ENCODE measurements at places on chromosomes 2 and 18. TPM values are rescaled to one million over a fixed set of nuclear protein-coding genes. Genes with fewer than 3 reads are reported as not detected.

Gene RNF144A
- total RNA-seq, result 9.0 TPM

DNA sequence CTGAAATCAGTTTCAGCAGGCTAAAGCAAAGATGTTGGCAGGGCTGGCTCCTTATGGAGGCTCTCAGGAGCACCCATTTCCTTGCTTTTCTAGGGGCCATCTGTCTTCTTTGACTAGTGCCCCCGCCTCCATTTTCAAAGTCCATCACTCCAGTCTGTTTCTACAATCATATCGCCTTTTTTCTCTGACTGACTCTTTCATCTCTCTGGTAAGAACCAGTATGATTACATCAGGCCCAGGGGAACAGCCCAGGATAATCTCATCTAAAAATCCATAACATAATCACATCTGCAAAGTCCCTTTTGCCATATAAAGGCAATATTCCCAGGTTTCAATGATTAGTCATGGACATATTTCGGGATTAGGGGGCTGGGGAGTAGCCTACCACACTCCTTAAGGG is 57.0 kb downstream of the CUL3 start:
- H3K36me3 ChIP-seq, result peaks cover 16% of the 10 kb centered on the region
- H3K27me3 ChIP-seq, result no peaks in the 10 kb centered on the region
- peak overlapping the region; percentile 6 for H3K4me3 ChIP-seq
- peaks cover 57% of the 10 kb centered on the region for H3K4me1 ChIP-seq
- DNase-seq, result no peak

Gene LYG2
- total RNA-seq, result not detected

DNA sequence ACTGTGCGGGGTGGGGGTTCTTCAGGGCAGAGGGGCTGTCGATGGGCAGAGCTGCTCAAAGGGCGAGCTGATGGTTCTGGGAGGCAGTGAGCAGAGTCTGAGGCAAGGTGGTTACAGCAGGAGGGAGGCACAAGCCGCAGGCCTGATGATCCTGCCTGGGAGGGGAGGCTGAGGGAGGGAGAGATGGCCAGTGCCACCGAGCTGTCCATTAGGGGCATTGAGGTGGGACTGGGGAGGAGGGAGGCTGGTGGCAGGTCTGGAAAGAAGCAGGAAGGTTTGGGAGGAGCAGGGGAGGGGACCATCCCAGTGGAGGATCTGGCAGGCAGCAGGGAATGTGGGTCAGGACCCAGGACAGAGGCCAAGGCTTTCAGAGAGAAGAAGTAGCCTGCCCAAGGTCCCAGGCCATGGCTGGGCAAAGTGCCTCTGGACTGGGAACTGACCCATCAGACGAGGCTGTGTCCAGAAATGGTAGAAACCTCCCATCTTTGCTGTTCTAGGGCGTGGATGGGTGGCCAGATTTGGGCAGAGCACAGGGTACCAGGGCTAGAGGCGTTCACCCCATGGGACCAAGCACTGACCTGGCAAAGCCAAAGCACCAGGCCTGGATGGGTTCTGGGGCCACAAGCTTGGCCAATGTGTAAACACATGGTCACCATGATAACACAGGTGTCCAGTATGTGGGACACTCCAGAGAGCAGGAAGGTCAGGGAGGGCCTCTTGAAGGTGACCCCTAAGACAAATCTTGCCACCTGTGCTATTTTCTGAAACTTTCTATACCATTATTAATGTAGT is 55.5 kb downstream of the INHBB start:
- H3K27me3 ChIP-seq, result no peaks in the 10 kb centered on the region
- H3K36me3 ChIP-seq, result no peaks in the 10 kb centered on the region
- H3K4me3 ChIP-seq, result no peak overlapping the region

- peaks cover 10% of the 10 kb centered on the region for H3K36me3 ChIP-seq
- DNase-seq, result no peak
- H3K4me3 ChIP-seq, result no peak overlapping the region
- H3K4me1 ChIP-seq, result peaks cover 15% of the 10 kb centered on the region
- no peaks in the 10 kb centered on the region for H3K27me3 ChIP-seq
- no peak overlapping the region for H3K27ac ChIP-seq
Measured at GRCh38 chr2:212928681-212929080, 222.7 kb downstream of the IKZF2 start.

DNA sequence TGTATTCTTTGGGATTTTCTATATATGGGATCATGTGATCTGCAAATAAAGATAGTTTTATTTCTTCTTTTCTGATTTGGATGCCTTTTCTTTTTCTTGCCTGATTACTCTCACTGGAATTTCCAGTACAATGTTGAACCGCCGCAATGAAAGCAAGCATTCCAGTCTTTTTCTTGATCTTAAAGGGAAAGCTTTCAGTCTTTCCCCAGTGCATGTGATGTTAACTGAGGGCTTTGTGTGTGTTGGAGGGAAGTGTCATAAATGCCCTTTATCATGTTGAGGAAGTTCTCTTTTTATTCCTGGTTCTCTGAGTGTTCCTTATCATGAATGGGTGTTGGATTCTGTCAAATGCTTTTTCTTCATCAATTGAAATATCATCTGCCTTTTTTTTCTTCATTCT is 16.9 kb upstream of the CYBRD1 start:
- H3K36me3 ChIP-seq, result no peaks in the 10 kb centered on the region
- H3K27ac ChIP-seq, result no peak overlapping the region
- no peaks in the 10 kb centered on the region for H3K27me3 ChIP-seq
- H3K4me1 ChIP-seq, result no peaks in the 10 kb centered on the region

- no peaks in the 10 kb centered on the region for H3K36me3 ChIP-seq
- no peak overlapping the region for H3K27ac ChIP-seq
- H3K4me1 ChIP-seq, result peaks cover 24% of the 10 kb centered on the region
- peaks cover 49% of the 10 kb centered on the region for H3K27me3 ChIP-seq
- no peak for DNase-seq
Measured at GRCh38 chr2:86791573-86791972, 860 bp upstream of the CD8A start.

DNA sequence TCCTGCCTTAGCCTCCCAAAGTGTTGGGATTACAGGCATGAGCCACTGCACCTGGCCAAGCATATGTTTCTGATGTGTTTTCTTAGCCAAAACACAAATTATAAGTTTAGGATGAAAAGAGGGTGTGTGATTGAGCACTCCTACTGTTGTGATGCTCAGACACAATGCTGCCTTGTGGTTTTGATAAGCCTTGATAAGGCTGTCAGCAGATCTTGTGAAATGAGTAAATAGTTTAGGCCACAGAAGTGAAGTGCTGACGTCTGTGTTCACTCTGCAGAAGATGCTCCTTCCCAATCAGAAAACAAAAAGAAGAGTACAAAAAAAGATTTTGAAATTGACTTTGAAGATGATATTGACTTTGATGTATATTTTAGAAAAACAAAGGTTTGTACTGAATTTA is 24.3 kb downstream of the NCAPH start:
- peak; percentile 42 for DNase-seq
- H3K4me3 ChIP-seq, result no peak overlapping the region
- peak overlapping the region; percentile 78 for H3K27ac ChIP-seq

DNA sequence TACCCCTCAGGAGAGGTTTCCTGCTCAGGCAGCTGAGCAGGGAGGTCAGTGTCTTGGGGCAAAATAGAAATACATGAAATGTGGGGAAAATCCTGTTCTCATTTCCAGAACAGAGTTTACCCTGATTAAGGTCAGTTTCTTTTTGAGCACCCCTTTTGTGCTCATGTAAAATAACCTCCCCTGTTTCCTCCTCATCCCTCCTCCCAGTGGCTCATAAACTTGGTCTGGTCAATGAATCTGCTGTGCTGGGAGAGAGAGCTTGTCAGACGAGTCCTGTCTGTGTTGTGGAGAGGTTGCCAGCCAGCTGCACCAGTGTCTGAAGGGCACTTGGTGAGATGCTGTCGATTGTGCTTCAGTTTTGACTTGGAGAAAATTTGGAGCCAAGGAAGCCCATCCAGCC is 48.6 kb downstream of the NTSR2 start:
- no peak overlapping the region for H3K4me3 ChIP-seq
- no peak overlapping the region for H3K27ac ChIP-seq
- no peaks in the 10 kb centered on the region for H3K27me3 ChIP-seq
- no peaks in the 10 kb centered on the region for H3K36me3 ChIP-seq

Gene GBX2
- total RNA-seq, result not detected
